Activated CD8-positive, alpha-beta T cell treated with anti-CD3 and anti-CD28 coated beads for 36 hours (primary cell): ENCODE measurements at places on chromosomes 2 and 18. TPM values are rescaled to one million over a fixed set of nuclear protein-coding genes. Genes with fewer than 3 reads are reported as not detected.

DNA sequence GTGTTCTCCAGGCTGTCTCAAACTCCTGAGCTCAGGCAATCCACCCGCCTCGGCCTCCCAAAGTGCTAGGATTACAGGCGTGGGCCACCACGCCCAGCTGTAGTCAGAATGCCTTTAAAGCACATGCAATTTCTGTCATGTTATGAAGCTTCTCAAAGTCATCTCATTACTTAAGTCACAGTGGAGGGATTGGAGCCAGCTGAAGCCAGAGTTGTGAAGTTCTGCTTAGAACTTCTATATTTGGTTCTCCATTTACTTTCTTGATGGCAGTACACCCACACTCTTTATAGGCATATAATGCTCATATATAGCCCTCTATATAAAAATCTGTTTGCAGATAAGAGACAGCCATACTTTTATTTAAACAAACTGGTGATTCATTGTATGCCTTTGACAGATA, 68.8 kb upstream of the CWC22 start:
- DNase-seq: no peak
- H3K4me3 ChIP-seq: no peak overlapping the region
- H3K27ac ChIP-seq: no peak overlapping the region
- H3K36me3 ChIP-seq: no peaks in the 10 kb centered on the region
- H3K4me1 ChIP-seq: no peaks in the 10 kb centered on the region

- no peaks in the 10 kb centered on the region for H3K27me3 ChIP-seq
- no peaks in the 10 kb centered on the region for H3K36me3 ChIP-seq
- no peak overlapping the region for H3K4me3 ChIP-seq
- H3K27ac ChIP-seq: no peak overlapping the region
Observed at GRCh38 chr18:36411745-36412168, 114.2 kb downstream of the FHOD3 start.

- H3K27me3 ChIP-seq: no peaks in the 10 kb centered on the region
- no peaks in the 10 kb centered on the region for H3K4me1 ChIP-seq
- no peak overlapping the region for H3K4me3 ChIP-seq
- H3K27ac ChIP-seq: no peak overlapping the region
- no peaks in the 10 kb centered on the region for H3K36me3 ChIP-seq
Observed at GRCh38 chr2:142025394-142025793, 105.4 kb downstream of the LRP1B start.

GRCh38 chr2:45311559-45311958, 299.5 kb downstream of the SRBD1 start:
- DNase-seq: no peak
- H3K27ac ChIP-seq: no peak overlapping the region
- H3K4me1 ChIP-seq: no peaks in the 10 kb centered on the region
- no peaks in the 10 kb centered on the region for H3K36me3 ChIP-seq

DNA sequence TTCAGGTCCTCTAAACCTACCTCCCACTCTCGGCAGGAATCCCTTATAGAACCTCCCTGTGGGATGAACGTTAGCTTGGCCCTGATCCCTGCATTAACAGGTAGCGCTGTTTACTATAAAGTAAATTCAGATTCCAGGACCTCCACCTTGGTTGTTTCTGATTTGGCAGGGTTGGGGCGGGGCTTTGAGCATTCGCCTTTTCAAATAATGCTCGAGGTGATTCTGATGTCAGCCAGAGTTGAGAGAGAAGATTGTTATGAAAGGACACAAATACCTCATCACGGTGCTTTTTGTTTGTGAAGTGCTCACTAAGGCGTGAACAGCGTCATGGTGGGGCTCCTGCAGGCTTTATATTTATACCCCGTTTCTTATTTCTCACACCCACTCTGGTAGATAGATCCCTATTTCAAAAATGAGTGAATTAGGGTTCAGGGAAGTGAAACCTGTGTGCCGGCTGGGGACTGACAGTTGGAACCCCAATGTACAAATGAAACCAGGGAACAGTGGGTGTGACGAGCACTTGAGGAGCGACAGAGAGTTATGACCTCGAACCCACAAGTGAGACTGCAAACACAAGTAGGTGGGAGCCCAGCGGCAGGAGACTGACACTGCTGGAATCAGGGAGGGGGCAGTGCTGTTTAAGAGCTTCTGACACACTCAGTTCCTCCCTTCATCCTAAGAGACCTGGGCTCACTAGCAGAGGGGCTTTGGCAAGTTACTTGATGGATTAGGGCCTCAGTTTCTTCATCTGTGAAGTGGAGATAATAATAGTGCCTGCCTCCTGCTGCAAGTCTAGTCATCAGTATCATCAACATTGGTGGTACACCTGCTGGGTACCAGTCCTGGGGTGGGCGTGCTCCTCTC, 14.2 kb upstream of the CXCR4 start:
- peak; percentile 83 for DNase-seq
- H3K27me3 ChIP-seq: peaks cover 8% of the 10 kb centered on the region
- H3K27ac ChIP-seq: peak overlapping the region; percentile 87
- H3K36me3 ChIP-seq: no peaks in the 10 kb centered on the region
- peak overlapping the region; percentile 57 for H3K4me3 ChIP-seq

DNA sequence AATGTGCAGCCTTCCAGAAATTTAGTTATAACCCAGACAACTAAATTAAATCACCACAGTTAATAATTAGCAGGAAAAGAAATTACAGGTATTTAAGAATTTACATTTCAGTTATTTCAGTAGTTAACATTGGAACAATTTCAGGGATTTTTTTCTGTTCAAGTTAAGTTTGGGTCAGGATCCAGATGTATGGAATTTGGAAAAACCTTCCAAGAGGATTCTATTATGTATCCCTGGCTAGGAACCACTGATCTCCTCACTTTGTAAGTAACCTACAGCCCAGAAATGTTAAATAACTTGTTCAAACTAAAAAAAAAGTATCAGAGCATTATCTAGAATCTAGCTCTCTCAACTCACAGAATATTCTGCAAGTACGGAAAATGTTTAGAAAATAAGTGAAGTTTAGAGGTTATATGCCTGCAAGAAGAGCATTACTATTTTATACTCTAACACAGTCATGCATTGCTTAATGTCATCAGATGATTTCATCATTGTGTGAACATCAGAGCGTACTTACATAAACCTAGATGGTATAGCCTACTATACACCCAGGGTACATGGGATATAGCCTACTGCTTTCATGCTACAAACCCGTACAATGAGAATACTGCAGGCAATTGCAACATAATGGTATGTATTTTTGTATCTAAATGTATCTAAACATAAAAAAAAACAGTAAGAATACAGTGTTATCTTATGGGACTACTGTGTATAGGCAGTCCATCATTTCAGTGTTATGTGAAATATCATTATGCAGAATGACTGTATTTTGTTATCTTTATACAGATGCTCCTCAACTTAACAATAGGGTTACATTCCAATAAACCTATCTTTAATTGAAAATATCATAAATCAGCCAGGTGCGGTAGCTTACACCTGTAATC, 6.1 kb downstream of the NCKAP1 start:
- peaks cover 59% of the 10 kb centered on the region for H3K27me3 ChIP-seq
- peaks cover 18% of the 10 kb centered on the region for H3K4me1 ChIP-seq
- H3K36me3 ChIP-seq: no peaks in the 10 kb centered on the region
- no peak overlapping the region for H3K27ac ChIP-seq

GRCh38 chr18:27377251-27377650, 192.1 kb upstream of the CHST9 start:
- H3K27ac ChIP-seq: no peak overlapping the region
- no peak for DNase-seq
- no peaks in the 10 kb centered on the region for H3K4me1 ChIP-seq
- no peaks in the 10 kb centered on the region for H3K36me3 ChIP-seq

DNA sequence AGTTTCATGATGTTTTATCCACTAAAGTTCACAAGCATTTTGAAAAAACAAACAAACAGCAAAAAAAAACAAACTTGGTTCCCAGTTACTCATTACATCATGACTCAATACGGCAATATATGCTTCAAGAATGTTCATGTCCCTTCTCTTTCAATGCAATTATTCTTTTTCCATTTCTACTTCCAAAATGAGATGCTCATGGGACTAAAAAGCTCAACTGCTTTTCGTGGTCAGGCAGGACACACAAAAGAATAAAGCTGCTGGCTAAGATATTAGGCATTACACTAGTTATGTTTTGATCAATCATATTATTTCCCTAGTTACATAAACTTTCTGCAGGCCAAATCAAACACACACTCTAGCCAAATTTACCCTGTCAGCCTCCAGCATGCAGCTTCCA, 301.3 kb downstream of the EPHA4 start:
- H3K36me3 ChIP-seq: no peaks in the 10 kb centered on the region
- no peak for DNase-seq
- no peaks in the 10 kb centered on the region for H3K4me1 ChIP-seq
- no peak overlapping the region for H3K4me3 ChIP-seq

DNA sequence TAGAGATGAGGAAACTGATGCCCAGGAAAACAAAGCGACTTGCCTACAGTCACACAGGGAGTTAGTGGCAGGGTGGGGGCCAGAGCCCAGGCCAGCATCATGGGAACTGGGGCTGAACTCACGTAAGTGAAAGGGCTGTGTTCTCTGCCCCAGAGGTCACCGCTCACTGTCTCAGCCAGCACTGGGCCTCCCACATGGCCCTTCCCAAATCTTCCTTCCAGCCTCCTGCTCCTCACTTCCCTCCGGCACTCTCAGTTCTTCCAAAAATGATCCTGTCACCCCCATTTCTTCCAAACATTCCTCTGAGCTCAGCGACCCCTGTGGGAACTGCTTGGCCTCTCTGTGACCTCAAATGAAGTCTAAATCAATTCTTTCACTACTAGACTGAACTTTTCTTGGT, 90.5 kb upstream of the TMEM247 start:
- no peaks in the 10 kb centered on the region for H3K4me1 ChIP-seq
- no peaks in the 10 kb centered on the region for H3K27me3 ChIP-seq
- no peak overlapping the region for H3K27ac ChIP-seq

DNA sequence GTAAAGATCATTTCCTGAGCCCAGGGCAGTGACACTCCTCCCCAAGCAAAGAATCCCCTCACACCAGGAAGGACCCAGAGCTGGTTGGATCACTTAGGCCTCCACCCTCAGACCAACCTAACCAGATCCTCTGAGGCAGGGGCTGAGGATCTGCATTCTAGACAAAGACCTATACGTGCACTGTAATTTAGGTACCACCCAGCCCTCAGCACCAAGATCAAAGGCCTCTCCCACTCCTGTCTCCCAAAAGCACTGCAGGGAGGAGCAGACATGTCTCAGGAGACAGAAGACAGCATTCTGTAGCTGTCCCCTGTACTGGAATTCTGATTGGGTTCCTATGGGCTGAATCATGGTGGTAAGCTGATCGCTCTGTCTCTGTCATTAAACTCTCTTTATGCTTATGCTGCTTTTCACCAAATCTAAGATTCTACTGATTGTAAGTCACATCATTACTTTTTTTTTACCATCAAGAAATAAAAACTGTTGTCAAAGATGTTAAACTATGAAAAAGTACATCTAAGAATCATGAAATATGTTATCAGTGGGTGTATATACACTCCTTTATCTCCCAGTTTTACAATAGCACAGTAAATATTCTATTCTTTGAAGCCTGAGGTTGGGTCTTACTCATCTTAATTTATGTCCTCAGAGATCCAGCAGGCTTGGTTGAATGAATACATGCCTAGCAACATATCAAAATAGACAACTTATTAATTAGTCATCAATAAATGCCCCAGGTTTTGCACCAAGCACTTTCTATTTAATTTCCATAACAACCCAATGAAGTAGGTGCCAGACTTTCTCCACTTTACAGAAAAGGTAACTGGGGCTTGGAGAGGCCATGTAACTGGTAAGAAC, 28.3 kb downstream of the MCFD2 start:
- no peak for DNase-seq
- H3K36me3 ChIP-seq: no peaks in the 10 kb centered on the region
- no peak overlapping the region for H3K4me3 ChIP-seq
- H3K27ac ChIP-seq: peak overlapping the region; percentile 32
- peaks cover 12% of the 10 kb centered on the region for H3K4me1 ChIP-seq
- H3K27me3 ChIP-seq: peaks cover 3% of the 10 kb centered on the region

DNA sequence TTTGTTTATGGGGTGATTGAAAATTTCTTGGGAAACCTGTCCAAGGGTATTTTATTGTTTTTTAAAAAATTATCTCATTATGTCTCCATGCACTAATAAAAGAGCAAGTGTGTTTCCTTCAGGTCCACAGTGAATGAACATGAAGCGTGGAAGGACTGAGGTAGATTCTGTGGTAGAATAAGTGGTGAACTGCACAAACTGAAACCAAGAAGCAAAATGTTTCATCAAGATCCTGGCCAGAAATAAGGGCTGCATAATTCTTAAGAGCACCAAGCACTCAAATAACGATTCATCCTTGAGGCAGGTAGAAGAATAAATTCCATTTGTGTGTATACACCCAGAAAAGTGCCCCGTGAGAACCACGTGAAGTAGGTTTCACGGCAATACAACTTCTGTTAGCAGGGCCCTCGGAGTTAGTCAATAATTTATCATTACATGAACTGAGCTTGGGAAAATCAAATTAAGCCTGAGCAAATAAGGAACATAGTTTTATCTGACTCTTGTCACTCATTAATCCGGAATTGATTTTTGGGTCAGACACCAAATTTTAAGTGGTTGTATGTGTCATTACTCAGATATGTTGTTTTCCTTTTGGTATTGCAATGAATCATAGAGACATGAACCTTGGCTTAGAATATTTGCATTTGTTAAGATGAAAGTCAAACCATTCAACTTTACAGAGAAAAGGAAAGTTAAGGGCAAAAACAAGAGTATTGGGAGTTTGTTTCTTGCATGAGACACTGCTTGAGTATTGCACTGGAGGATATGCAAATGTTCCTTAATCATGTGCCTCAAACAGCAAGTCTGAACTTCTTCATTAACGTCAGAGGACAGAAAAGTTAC, 472.6 kb upstream of the NETO1 start:
- H3K4me1 ChIP-seq: no peaks in the 10 kb centered on the region
- no peak for DNase-seq
- no peak overlapping the region for H3K27ac ChIP-seq

The LYPD6 gene
- not detected for total RNA-seq

The SNORC gene
- 2.1 TPM for total RNA-seq

The NRP2 gene
- 1.6 TPM for total RNA-seq

The NEB gene
- 0.18 TPM for total RNA-seq

The ZNF532 gene
- 1.8 TPM for total RNA-seq

The LIMS1 gene
- 48.1 TPM for total RNA-seq
